ENCODE measurements at places on chromosomes 12 and 14. TPM values are rescaled to one million over a fixed set of nuclear protein-coding genes. Genes with fewer than 3 reads are reported as not detected.

The MGAT4C gene
- total RNA-seq, result 0.59 TPM

DNA sequence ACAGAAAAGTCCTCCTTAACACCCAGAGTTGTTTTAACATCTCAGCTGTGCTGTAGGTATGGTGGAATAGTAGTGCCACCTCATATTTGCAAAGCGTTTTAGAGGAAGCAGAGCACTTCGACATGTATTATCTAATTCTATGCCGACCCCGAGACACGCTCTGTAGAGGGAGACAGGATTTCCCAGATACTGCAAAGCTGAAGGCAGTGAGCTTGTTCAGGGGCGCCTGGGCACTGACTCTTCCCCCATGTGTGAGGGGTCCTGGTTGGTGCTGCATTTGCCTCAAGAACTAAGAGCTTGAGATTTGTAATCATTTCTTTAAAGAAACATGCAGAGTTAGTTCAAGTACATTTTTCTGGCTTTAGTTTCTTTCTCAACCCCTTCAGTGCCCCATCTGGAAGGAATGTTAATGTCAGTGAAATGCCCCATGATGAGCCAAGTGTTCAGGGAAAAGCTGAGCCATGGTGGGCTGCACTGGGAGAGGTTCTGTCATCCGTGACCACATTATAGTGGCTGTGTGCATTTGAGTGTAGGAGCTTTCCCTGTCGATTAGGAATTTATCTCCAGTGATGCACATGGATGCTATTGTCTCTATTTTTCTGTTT is 66.3 kb downstream of the MBIP start:
- no peak for DNase-seq

DNA sequence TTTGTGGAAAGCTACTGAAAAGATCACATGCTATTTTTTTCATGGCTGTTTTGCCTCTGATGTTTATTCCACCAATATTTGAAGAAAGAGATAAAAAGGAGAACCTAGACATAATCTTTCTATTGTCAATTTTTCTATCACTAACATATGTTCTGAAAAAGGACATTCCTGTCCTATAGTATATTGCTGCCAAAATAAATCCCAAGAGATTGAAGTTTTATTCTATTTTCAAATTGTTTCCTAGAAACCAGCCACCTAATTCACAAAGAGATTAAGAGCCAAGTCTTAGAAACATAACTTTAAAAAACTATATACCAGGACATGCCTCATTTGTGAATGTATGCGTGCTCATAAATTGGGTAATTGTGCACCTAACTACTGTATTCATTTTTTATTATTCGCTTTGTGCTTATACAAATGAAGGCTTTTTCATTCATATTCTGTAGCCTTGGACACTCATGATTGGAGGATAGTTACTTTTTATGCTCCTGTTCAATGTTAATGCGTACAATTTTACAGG is 200.7 kb downstream of the FUT8 start:
- DNase-seq, result no peak

DNA sequence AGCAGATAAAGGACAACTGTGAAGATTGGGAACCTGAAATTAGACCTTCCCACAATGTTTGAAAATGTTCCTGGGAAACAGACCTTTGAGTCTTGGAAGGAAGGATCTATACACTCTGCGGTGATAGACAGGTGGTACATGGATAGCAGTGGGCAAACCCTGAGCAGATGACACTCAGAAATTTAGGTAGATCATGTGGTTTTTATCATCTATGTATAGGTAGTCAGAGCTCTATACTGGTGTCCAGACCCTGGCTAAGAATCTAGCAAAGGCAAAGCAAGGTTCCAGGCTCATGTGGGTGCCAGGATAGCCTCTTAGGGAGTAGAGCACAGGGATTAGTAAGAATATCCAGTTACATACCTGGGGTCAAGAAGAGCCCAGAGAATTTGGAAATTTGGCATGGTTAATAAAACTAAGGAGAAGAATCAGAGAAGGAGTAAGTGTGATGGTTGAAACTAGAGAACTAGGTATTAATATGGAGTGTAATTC is 331.2 kb upstream of the FBXO33 start:
- no peak for DNase-seq

- no peak for DNase-seq
These were observed at the start of gene KSR2 for GRCh38 chr12:117968826-117969659. Gene KSR2, minus strand, starts transcription at chr12:117968990. Its CDS starts 735 bp downstream, at chr12:117968255.

DNA sequence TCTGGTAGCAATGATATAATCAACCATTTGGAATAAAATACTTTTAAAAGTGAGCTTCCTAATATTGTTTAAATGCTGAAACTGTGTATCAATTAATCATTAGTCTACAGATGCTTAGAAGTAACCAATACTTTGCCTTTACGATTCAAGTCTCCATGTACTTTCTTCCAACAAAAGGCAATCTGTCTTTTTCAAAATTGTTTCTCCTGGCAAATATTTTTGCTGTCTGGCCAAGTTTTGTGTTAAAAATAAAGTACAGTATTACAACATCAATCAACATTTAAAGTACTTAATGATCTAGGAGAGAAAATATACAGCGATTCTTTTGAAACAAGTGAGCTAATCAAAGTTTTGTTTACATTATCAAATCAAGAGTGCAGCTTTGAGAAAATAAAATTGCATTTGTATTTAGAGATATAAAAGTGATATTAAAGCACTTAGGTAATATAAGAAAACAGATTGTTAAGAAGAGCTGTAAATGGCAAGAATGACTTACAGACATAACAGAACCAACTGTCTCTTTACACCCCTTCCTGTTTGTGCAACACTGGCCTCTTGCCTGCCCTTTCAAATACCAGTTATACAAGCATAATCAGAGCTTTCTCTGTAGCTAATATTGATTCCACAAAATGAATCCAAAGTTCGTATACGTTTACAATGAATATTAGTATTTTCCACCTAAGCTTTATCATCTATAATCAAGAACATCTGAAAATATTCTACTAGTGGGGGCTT is 38.2 kb upstream of the FBLN5 start:
- no peak for DNase-seq

The PIANP gene
- total RNA-seq, result 0.40 TPM

The IRAK3 gene
- total RNA-seq, result 3.2 TPM

The MYH7 gene
- 13,582 TPM for total RNA-seq

DNA sequence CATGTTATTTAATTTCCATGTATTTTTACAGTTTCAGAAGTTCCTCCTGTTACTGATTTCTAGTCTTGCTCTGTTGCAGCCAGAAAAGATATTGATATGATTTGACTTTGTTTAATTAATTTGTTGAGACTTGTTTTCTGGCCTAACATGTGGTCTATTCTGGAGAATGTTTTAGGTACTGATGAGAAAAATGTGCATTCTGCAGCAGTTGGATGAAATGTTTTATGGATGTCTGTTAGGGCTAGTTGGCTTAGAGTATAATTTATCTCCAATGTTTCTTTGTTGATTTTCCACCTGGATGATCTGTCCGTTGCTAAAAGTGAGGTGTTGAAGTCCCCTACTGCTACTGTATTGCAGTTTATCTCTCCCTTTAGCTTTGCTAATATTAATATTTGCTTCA is 54.4 kb downstream of the GPR137C start:
- no peak for DNase-seq

- DNase-seq, result no peak
These were observed 1.3 kb upstream of the EMP1 start for GRCh38 chr12:13195250-13195649.

DNA sequence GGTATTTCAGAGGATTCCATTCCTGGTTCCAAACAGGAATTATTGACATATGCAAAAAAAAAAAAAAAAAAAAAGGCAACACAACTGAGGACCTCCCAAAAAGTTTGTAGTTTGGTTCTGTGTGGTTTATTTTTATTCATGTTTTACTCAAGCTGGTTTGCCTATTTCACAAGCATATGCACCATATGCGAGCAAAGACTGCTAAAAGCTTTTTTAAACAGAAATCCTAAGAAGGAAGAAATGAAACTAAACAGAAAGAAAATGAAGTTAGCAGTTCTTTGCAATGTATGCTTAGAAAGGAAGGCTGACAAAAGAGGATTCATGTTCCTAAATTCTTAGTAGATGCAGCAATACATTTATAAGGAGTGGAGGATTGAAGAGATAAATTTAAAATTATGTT is 487.6 kb upstream of the FLRT2 start:
- no peak for DNase-seq

GRCh38 chr12:120774169-120774916 is 48.7 kb downstream of the ACADS start:
- DNase-seq, result no peak

DNA sequence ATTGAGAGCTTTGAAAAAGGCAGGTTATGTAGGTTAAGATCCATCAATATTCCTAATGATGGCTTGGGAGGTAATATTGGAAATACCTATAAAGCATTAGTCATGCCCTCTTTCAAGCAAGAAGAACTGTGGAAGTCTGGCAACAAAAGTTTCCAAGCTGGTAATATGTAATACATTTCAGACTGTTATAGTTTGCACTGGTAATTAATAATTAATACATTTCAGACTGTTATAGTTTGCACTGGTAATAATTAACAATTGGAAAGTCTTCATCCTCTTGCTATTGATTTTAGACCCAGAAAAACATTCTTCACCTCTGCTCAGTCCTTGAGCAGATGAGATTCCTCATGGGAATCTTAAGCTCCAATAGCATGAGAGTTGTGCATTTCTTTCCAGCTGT is 29.0 kb upstream of the WDR89 start:
- DNase-seq, result no peak

DNA sequence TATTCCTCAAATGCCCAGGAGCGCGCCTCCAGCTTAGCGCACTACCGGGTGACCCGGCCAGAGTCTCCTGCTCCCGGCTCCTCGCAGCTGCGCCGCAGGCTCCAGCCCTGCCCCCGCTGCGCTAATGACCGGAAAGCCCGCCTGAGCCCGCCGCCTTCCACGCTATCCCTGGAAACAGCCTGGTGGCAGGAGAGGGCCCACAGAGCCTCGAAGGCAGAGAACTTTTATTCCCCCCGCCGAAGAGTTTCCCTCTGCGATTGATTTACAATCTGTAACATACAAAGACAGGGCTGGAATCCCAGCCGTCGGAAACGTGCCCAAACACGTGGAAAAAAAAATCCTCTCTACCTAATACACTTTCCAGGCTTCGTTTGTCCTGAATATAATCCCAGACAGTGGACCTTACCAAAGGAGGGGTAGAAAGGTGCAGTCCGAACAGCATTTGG is 1.5 kb downstream of the COL2A1 start:
- DNase-seq, result no peak

The MDM2 gene
- total RNA-seq, result 47.9 TPM

DNA sequence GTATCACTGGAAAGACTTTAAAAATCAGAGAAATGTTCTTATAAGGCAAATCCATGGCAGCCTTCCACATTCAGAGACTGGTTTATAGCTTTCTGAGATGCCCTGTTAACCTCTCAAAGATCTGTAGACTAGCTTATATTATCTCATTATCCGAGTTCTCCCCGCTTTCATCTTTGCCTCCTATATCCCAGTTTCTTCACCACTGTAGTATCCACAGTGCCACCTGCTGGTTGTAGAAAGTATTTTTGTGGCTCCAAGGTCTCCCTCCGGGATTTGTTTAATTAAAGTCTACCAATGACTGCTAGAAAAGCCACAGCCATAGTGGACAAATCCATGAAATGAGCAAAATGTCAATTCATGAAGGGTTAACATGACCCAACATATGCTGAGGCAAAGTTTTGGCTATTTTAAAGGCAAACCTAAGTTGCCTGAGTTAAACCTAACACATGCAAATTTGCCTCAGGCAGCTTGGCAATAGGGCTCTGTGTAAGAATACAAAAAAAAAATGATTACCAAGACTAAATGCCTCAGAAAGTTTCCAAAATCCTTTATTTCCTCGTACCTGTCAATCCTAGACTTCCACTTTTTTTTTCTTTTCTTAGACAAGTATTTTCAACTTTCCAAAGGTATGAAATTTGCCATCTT is 218.8 kb upstream of the BMP4 start:
- no peak for DNase-seq

GRCh38 chr14:105490267-105490571 is 827 bp upstream of the TEDC1 start:
- no peak for DNase-seq

DNA sequence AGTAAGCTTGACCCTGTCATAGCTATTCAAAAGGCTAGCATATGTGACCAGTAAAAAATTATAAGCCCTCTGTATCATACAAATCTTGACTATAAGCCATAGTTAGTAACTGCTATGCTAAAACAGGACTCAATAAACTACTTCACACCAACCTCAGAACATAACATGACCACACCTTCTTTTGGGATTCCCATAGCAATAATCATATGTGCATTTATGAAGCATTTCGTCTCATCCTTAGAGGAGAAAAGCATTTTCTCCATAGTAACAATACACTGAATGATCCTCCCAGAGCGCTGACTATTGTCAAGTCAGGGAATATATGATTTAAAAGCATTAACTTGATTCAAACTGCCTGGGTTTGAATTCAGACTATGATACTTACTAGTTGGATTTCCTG is 46.2 kb downstream of the GRIN2B start:
- no peak for DNase-seq

GRCh38 chr12:89206390-89206789 is 145.9 kb downstream of the DUSP6 start:
- no peak for DNase-seq

The HSPB8 gene
- 529 TPM for total RNA-seq

GRCh38 chr14:95725685-95726336 is 11.9 kb upstream of the TCL1A start:
- DNase-seq, result no peak

The JDP2 gene
- total RNA-seq, result 13.4 TPM

DNA sequence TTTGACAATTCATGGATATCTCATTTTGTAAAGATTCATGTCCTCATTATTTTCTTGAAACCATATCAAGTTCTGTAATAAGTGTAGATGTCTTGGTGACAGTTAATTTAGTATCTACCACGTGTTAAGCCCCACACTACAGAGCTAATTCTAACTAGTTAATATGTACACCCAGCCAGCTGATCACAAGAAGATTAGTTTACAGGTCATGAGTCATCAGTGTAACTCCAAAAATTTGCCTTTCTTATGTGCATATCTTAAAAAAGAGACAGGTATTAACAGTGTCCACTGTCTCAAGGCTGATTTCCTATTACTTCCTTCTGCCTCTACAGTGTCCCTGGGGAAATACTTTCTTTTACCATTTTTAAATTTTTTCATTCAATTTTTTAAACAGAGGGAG is 13.3 kb upstream of the YBX3 start:
- no peak for DNase-seq

DNA sequence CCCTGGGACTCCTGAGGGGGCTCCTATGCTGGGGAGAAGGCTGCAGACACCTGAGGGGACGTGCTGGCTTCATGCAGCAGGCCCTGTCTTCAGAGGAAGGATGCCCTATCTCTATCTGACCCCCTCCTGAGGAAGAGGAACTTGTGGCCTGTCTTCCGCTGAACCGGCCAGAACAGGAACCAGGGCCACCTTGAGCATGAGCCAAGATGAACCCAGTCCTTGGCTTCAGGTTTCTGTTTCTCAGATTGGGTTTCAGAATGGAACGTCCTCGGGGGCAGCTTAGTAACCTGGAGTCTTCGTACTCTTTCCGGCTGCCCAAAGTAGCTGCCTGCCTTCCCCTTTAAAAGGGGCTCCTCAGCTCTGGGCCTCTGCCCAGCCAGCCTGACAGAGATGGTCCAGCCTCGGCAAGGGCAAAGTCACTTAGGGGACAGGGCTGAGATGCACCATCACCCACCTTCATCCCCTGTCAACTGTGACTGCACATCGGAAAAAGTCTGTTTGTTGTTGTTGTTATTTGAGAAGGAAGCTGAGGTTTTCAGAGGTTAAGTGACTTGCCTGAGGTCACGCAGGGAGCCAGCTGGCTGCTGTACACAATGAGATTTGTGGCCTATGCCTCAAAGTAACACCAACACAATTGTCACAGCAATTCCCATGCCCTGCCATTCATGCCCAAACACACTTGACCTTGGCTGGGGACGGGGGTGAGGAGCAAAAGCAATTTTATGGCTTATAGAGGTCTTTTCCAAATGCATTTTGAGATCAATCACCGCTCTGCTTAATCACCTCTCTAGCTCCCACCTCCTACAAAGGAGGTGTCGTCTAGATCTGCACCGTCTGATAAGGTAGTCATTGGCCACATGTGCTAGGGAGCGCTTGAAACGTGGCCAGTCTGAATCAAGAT is 13.4 kb downstream of the ASB2 start:
- no peak for DNase-seq
